B cell (primary cell): ENCODE measurements at places on chromosomes 7 and 10. TPM values are rescaled to one million over a fixed set of nuclear protein-coding genes. Genes with fewer than 3 reads are reported as not detected.

GRCh38 chr7:157876469-157877285, 539.9 kb downstream of the DNAJB6 start:
- no peak for DNase-seq

DNA sequence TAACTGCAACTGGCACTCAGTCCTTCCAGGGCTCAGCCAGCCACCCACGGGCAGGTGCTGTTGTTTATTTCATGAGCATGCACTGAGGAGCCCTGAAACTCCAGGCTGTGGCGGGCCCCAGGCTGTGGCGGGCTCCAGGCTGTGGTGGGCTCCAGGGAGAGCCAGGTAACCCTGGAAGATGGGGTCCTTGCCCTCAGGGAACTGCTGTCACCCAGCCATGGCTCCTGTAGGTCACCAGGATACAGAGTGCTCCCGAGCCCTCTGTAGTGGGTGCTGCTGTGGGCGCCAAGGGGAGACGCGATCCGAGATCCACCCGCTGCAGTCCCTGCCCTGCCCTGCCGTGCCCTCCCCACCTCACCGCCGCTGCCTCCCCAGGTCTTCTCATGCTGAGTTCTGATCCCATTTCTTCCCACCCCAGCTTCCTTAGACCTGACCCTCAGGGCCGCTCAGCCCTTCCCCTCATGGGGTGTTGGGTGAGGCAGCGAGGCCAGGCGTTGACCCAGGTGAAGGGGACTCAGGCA, 29.6 kb downstream of the LRRC27 start:
- DNase-seq, result no peak

Gene MYPN
- not detected in 2 replicates for total RNA-seq

DNA sequence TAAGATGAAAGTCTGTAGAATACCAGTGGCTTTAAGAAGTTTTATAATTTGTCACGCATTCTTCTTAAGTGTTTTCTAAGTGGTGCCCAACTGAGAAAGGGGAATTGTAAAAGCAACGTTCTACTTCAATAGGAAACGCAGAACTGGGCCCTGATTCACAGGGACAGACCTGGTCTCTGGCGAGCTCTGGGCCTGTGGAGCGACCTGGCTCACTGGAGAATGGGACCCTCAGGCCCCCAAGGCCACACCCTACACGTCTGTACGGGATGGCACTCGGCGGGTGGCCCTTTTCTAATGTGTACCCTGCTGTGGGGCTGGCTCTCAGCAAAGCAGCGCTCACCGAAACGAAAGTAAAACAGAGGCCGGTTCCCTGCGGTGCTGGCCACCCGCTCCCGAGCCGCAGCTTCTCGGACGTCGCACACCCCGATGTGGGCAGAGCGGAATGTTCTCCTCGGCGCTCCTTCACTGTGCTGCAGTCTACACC, 205.0 kb downstream of the DIP2C start:
- peak; percentile 47 for DNase-seq

- DNase-seq, result no peak
These were observed 649.0 kb downstream of the LRMDA start for GRCh38 chr10:76080451-76080850.

Gene GPRIN2
- not detected in 2 replicates for total RNA-seq

Gene GIMAP1
- total RNA-seq, result 0.30 and 0.44 TPM in 2 replicates

GRCh38 chr7:80642871-80643270, 4.4 kb downstream of the CD36 start:
- no peak for DNase-seq

- no peak for DNase-seq
These were observed 54.8 kb downstream of the ASAH2B start for GRCh38 chr10:50794490-50794889.

GRCh38 chr7:136168821-136169220, 191.7 kb upstream of the MTPN start:
- no peak for DNase-seq

Gene SEMA3C
- total RNA-seq, result not detected in 2 replicates

GRCh38 chr7:157056957-157057902, 46.8 kb upstream of the MNX1 start:
- no peak for DNase-seq

DNA sequence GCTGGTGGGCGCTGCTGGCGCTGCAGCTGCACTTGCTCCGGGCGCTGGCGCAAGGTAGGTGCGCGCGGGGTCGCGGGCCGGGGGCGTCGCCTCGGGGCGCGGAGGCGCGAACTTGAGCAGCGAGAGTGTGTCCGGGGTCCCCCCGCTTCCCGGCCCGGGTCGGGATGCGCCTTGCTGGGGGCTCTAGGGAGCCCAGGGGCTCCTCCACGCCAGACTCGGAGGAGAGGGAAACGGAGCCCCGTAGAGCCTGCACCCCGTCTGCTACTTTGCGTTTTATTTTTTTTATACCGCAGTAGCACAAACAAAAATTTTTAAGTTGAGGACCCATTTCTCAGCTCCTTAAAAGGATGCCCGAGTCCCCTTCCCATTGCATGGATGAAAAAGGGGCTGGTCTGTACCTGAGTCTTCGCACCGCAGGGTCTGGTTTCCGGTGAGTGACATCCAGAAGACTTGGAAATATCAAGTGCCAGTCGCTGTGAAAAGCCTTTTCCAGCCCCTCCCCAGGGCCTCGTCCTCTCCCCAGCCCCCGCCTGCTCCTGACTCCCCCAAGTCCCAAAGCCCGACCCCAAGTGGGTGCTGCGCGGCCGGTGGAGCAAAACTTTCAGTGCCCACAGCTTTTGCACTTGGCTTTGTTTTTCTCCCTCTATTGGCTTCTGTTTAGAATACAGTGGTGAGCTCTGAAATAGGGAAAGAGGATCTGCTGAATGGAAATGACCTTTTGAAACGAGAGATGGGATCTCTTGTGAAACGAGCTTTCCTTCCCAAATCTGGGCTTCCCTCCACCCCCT, 973 bp downstream of the SDK1 start:
- DNase-seq, result peak; percentile 54

GRCh38 chr7:133027397-133027796, 54.5 kb downstream of the CHCHD3 start:
- no peak for DNase-seq

Gene C10orf62
- not detected in 2 replicates for total RNA-seq
